GM18507 (cell line): ENCODE measurements at places on chromosomes 5 and 9.

DNA sequence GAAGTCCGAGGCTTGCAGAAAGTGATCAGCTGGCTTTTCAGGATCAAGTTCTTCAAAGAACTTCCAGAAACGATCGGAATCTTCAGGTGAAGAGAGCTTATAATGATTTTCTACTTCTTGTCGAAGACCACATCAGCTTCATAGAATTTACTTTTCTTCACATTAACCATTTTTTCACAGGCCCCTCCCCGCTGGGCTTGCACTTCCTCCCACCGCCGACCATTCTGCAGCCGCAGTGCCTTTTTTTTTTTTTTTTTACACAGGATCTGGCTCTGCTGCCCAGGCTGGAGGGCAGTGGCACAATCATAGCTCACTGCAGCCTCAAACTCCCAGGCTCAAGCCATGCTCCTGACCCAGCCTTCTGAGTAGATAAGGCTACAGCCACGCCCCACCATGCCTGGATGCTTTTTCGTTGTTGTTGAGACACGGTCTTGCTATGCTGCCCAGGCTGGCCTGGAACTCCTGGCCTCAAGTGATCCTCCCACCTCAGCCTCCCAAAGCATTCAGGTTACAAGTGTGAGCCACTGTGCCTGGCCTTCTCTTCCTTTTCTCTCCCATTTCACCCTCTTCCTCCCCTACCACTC lies 15.3 kb upstream of the RNF130 start:
- no peak for DNase-seq

GRCh38 chr9:137255448-137256114 lies 454 bp downstream of the NELFB start:
- DNase-seq, result no peak

- no peak for DNase-seq
Observed at GRCh38 chr5:95759634-95760033, 28.5 kb downstream of the RHOBTB3 start.

GRCh38 chr5:71695595-71695994 lies 23.5 kb upstream of the CARTPT start:
- no peak for DNase-seq

GRCh38 chr5:150386024-150386855 lies 26.5 kb downstream of the CD74 start:
- no peak for DNase-seq

DNA sequence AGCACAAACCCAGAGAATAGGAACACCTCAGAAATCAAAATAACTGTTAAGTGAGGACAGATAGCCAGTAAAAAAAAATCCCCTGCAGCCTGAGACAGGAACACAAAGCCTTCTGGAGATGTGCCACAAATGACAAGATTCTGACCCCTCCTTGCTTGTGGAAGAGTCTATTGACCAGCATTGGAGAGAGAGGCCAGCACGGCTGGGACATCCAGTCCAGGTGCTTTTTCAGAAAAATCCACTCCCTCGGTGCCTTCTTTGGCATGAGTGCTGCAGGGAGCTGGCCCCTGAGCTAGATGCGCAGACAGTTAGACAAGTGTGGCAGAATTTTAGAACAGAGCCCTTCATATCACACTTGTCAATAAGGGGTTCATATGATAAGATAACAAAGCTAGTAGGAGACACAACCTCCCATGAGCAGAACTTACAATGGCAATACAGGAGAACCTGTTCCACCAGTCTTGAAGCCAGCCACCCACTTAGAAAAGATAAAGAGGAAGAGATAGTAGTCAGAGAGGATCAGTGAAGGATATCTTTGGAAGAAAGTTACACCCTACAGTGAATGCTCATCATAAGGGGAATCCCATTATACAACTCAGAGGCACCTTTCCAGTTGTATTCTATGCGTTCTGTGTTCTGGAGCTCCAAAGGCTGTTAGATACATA lies 298.4 kb downstream of the TLE1 start:
- DNase-seq, result no peak

DNA sequence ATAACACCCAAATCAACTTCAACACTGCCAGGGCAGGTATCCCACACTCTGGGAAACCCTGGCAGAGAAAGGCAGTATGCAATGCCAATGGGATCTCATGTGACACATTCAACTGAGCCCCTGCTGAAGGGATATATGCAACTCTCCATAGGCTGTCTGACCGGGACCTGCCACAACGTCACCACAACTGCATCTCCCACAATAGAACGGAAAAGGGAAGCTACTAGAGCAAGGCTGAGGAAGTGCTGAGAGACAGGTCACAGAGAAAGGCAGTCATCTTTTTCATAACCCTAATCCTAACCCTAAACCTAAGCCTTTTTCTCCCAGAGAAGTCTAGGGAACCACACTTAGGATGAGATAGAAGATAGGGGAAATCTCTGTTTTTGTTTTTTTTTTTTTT lies 345.9 kb upstream of the CD180 start:
- DNase-seq, result no peak

- no peak for DNase-seq
Observed at GRCh38 chr5:45089870-45090269, 281.1 kb downstream of the MRPS30 start.

DNA sequence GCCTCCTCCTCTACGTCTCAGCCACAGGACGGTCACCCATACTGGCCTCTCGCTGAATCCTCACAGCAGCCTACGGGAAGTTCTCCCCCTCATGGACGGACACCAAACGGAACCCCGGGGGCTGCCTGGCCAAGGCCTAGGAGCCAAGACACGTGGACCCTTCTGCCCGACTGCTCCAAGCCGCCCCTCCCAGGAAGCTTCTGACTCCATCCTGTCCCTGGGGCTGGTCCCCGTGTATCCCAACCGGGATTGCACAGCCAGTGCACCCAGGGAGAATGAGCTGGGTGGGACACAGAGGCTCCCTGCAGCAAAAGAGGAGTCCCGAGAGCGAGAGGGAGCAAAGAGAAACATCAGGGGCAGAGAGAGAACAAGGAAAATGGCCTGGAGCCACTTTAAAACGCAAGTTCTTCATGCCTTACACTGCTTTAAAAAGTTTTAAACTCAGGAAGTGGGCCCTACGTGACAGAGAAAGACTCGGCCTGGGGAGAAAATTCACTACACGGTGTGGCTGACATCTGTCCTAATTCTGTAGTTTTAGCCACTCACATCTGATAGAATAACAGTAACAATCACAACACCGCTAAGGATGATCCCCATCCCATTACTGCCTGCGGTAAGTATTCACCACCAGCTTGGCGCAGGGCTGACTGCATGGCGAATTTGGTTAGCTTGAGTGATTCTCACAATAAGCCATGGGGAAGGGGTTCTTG lies 3.0 kb downstream of the FAM78A start:
- DNase-seq, result no peak
